CD4-positive, alpha-beta T cell treated with Interleukin-12 subunit alpha and Interleukin-12 subunit beta, for 1 hour (primary cell): ENCODE measurements at places on chromosomes 1 and 21.

DNA sequence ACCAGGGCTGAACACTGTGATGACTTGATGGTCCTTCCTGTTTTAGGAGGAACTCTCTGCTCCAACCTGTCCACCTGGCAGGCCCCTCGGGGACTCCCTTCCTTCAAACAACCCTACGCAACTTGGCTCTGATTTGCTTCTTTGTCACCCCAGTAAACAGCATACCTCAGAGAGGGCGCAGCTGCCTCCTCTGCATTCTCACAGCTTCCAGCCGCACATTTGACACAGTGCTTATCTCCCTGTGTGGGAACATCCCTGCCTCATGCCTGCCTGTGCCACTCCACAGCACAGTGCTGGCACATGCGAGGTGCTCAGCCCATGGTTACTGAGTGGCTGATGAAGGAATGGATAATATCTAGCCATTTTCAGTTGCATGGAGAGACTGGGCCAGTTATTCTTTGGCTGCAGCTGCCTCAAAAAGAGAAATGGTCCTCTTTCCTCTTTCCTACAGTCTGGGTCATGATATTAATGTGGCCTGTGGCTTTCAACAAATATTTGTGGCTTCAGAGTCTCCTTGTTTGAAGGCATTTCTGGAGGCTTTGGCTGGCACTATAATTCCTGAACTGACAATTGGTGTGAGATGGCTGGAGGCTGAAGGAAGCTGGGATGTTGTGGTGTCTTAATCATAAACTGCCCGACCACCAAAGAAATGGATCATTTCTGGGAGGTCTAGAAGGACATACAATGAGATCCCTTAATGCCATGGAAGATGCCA is 77.9 kb downstream of the TENT5C start:
- DNase-seq = no peak

- no peak for DNase-seq
Observed at GRCh38 chr1:198185759-198186158, 29.0 kb downstream of the NEK7 start.

- no peak for DNase-seq
Observed at GRCh38 chr1:116819081-116819480, 64.9 kb downstream of the CD2 start.

DNA sequence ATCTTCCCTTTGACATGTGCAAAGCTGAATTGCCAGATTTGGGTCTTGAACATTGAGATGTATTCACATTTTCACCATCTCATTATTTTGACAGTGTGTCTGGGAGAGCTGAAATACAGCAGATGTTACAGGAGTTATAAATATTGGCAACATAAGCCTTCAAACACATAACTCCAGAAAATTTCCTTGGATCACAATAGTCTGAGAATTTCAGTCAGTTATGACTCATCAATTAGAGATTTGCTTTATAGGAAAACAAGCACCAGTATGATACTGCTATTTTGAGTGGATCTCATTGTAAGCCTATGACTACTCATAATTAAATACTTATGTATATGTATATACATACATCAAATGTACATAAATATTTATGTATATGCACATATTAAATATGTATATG is 1171.8 kb downstream of the AMY1C start:
- no peak for DNase-seq

DNA sequence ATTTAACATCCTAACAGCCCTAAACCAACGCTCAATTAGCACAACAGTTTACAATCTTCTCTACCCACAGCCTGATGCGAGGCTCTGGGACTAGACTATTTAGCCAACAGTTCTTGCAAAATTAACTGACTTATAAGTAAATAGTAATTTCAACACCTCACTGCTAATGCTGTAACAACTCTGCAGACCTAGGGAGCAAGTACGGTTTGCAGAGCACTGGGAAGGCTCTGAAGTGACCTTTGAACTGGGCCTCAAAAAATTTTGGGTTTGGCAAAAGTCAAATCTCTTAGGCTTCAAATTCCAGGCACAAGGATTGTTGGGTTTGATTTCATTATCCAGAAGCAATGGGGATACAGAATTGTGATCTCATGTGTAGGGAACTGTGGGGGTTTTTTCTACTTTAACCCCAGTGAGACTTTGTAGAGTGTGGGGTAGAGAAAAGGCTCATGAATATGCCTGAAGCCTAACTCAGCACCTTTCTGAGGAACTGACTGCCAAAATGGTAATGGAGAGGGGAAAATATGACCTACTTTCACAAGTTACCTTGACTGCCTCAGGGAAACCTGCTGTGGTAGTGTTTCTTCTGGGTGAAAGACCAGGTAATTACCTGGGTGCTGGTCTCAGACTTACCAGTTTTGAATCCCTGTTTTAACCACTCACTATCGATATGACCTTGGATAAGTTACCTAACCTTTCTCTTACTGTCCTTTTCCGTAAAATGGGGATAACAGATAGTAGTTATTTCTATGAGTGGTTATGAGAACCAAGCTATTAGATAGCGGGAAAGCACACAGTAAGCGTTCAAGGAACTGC is 889 bp upstream of the TXLNA start:
- no peak for DNase-seq
